Activated naive CD4-positive, alpha-beta T cell treated with anti-CD3 and anti-CD28 coated beads, Interleukin-2, amount 10 ng/mL, durations not matched to agents 5 hours and 36 hours (primary cell): ENCODE measurements at places on chromosomes 2 and 18. TPM values are rescaled to one million over a fixed set of nuclear protein-coding genes. Genes with fewer than 3 reads are reported as not detected.

The POTEI gene
- not detected for total RNA-seq

The SIX3 gene
- not detected for total RNA-seq

The C2orf15 gene
- total RNA-seq, result 1.6 TPM

The ADGRF3 gene
- 5.9 TPM for total RNA-seq

The CIB4 gene
- total RNA-seq, result not detected

The PTPRN gene
- not detected for total RNA-seq

The SP5 gene
- total RNA-seq, result not detected

The NFATC1 gene
- 49.2 TPM for total RNA-seq

The ATOH8 gene
- total RNA-seq, result 0.10 TPM

The NRP2 gene
- 18.1 TPM for total RNA-seq
